ENCODE measurements at places on chromosomes 3 and 15.

GRCh38 chr3:138011722-138012121, 1.8 kb downstream of the CLDN18 start:
- DNase-seq: no peak

GRCh38 chr15:36738817-36739216, 159.4 kb downstream of the CDIN1 start:
- DNase-seq: no peak

DNA sequence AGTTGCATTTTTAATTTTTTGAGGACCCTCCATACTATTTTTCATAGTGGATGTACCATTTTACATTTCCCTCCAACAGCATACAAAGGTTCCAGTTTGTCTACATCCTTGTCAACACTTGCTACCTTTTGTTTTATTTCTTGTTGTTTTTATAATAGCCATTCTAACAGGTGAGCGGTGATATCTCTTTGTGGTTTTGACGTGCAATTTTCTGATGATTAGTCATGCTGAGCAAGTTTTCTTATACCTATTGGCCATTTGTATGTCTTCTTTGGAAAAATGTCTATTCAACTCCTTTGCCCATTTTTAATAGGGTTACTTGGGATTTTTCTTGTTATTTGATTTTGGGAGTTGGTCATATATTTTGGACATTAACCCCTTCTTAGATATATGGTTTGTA, 187.0 kb downstream of the CDIN1 start:
- DNase-seq: no peak

DNA sequence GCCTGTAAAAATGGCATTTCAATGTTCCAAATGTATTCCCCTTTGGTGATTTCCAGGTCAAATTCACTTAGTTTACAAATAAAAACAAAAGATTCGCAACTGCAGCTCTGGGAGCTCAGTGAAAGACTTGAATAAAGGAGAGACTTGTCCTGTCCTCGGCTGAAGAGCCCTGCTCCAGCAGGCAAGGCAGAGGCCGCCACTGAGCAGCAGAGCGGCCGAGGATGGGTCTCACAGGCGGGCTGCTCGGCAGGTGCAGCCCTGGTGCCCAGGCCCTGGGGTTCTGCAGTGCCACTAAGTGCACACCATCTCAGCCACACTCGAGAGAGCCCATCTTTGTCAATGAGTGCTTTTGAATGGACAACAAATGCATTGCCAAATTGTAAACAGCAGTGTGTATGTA, 856.2 kb downstream of the AGBL1 start:
- DNase-seq: no peak

DNA sequence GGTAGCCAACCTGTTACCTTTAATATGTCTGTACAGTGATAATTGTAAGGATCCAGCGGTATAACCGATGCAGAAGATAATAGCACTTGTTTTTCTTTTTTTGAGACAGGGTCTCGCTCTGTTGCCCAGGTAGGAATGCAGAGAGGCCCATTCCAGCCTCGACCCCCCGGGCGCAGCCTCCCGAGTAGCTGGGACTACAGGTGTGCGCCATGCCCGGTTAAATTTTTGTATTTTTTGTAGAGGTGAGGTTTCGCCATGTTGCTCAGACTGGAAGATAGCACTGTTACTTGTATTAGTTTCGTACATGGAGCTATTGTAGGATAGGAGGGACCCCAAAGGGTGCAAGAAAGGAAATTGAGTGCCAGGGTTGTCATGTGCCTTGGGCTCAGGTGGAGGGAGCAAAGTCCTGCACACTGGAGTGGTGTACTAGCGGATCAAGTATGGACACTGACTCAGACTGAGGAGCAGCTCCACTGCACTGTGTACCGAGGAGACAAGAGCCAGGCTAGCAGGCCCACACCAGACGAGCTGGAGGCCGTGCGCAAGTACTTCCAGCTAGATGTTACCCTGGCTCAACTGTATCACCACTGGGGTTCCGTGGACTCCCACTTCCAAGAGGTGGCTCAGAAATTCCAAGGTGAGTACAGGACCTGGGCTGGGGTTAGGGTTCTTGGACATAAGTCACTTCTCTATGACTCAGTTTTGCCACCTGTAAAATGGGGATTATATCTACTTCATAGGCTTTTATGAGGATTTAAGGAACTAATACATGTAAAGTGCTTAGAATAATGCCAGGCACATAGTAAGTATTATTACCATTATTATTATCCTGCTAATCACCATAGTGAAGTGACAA, 1.0 kb downstream of the OGG1 start:
- DNase-seq: no peak

DNA sequence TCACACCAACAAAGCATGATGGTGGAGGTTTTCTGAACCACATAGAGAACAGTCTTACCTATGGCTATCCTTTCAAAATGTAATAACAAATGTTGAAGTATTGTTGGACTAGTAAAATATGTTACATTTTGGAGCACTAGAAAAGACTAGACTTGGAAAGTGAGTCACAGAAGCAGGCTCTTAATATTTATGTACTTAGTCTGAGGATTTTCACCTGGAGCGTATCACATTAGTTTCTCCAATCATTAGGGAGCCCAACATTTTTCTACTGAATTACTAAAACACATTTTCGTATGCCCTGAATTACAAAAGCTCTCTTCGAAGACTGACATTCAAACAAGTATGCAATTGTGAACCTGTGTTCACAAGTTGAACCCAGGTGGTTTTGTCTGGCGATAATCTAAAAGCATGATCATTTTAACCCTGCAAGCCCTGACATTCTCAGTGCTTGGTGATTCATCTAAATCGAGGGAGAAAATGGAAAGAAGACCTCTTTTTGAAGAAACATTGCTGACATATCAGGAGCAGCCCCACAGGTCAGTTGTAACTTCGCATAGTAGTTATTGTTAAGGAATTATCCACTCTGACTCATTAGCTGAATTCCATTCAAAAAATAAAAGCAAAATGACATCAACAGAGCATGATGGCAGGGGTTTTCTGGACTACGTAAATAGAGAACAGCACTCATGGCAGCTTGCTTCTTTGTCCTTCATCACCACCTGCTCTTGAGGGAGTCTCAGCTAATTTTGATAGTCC, 679.8 kb upstream of the NECTIN3 start:
- DNase-seq: no peak

- DNase-seq: no peak
Observed at GRCh38 chr3:108494906-108495531, 15.4 kb downstream of the MYH15 start.

GRCh38 chr3:110667216-110667615, 404.4 kb upstream of the NECTIN3 start:
- DNase-seq: no peak

GRCh38 chr3:141394560-141394959, 26.3 kb downstream of the ZBTB38 start:
- DNase-seq: no peak

DNA sequence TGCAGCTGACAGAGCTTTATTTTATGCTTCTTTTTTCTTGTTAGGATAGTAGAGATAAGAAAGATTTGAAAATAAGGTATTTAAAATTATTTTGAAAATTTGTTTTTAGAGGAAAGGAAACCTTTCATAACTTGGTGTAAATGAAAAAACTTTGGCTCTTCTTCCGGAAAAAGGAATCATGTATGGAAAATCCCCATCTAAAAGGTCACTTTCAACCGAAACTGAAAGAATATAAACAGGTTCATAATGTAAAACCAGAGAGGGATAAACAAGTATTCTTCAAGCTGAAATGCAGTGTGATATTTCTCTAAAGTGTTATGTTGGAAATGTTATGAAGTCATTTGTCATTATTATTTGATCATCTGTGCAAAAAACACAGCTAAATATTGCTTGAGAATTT, 246.8 kb downstream of the NFKBIZ start:
- DNase-seq: no peak

GRCh38 chr15:90184119-90184785, 16.9 kb upstream of the SEMA4B start:
- no peak for DNase-seq

- no peak for DNase-seq
Observed at GRCh38 chr3:72245183-72245811, 460.3 kb upstream of the PROK2 start.

GRCh38 chr15:93656041-93656440, 567.0 kb upstream of the RGMA start:
- no peak for DNase-seq

DNA sequence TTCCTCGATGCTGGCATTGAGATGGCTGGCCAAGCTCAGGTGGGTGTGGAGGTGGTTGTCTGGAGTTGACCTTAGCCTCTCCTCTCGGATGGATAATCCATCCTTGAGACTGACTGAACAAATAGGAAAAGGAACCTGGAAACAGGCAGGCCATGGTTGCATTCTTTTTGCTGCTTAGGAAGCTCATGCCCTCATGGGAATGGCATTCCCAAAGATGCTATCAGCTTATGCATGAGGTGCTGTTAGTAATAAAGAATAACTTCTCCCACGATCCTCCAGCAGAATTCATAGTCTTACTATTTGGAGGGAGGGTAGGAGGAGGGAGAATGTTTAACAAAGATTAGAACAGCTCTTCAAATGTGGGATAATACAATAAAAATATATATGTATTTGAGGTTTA, 303.0 kb upstream of the TPM1 start:
- no peak for DNase-seq

- no peak for DNase-seq
Observed at GRCh38 chr3:77373619-77374018, 333.7 kb downstream of the ROBO2 start.

- no peak for DNase-seq
Observed at GRCh38 chr15:75368689-75369239, 357 bp upstream of the MAN2C1 start.

GRCh38 chr3:184873141-184873540, 61.2 kb downstream of the VPS8 start:
- no peak for DNase-seq

DNA sequence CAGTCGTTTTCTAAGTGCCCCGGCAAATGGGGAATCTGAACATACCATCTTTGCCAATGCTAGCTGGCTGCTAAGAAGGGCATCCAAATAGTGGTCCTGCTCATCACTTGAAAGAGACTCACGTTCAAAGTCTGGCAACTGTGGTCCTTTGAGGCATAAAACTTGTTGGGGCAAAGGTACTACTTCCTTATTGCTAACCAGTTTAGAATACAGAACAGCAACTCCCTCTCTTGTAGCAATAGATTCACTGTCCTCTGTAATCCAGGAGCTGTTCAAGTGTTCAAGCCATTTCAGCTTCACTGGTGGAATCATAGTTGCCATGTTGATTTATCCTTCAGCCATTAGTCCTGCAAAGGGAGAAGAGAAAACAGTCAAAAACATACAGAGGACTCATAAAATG, 58.4 kb downstream of the HERC1 start:
- no peak for DNase-seq

- DNase-seq: no peak
Observed at GRCh38 chr3:33153782-33154181, 40.0 kb downstream of the CRTAP start.

DNA sequence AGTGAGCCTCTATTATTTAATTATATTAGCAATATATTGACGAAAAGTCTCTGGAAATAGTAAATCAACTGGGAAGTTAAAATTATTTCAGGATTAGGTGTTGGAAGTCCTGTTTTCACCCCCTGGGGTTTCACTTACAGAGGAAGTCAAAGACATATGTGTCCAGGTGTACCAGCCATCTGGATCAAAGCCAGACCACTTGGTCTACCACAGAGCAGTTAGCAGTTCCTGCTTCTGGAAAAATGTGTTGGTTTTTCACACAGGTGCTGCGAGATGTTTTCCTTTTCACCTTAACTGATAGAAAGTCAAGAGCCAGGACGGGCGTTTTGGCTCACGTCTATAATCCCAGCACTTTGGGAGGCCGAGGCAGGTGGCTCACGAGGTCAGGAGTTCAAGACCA, 13.1 kb downstream of the MME start:
- DNase-seq: no peak

- no peak for DNase-seq
Observed at GRCh38 chr15:88174571-88174970, 82.0 kb downstream of the NTRK3 start.

- no peak for DNase-seq
Observed at GRCh38 chr3:136162322-136162721, 33.8 kb downstream of the MSL2 start.

DNA sequence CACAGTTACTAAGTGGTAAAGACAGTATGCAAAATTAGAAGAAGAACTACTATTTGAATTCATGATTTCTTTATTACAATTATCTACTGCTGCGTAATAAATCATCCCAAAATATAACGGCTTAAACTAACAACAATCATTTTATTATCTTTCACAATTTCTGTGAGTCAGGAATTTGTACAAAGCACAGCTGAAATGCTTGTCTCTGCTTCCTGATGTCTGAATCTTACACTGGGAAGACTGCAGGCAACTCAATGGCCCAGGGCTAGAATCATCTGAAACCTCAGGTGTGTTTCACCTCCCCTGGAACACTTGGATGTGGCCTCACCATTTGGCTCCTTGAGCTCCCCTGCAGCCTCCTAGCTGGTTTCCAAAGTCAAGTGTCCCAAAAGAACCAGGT, 145.1 kb downstream of the MAGI1 start:
- no peak for DNase-seq

GRCh38 chr3:177551431-177551836, 354.2 kb upstream of the TBL1XR1 start:
- no peak for DNase-seq

GRCh38 chr15:68369931-68370767, 61.8 kb downstream of the ITGA11 start:
- DNase-seq: no peak

DNA sequence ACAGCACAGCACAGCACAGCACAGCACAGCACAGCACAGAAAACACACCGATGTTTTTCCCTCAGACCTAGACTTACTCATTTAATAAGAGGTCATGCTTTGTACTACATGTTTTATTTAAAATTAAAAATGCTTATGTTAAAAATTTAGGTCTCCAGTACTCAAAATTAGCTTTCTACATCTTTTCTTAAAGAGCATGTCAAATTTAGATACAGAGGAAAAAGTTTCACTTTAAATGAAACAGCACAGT, 78.7 kb downstream of the CHAC1 start:
- DNase-seq: no peak

DNA sequence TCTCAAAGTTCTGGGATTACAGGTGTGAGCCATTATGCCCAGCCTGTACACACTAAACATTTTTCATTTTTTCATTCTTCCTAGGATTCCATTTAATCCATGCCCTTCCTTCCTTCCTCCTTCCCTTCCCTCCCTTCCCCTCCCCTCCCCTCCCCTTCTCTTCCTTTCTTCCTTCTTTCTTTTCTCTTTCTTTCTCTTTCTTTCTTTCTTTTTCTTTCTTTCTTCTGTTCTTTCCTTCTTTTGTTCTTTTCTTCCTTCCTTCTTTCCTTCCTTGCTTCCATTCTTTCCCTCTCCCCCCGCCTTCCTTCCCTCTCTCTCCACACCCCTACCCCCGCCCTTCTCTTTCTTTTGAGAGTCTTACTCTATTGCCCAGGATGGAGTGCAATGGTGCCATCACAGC, 40.9 kb upstream of the ATP13A3 start:
- DNase-seq: no peak

- DNase-seq: no peak
Observed at GRCh38 chr15:28901587-28901980, 15.8 kb downstream of the APBA2 start.

DNA sequence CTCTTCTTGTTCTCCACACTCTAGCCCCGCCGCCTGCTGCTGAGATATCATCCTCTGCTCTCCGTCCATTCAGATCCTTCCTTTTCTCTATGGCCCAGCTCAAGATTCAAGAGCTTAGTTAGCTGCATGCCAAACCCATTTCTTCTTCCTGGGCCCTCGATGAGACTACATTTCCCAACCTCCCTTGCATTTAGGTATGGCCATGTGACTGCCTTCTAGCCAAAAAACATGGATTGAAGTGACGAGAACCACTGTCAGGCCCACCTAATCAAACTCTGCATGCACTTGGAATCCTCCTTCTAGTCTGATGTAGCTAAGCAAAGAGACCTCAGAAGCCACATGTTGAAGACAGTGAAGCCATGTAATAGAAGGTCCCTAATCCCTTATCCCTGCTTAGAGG, 308.2 kb downstream of the VPS13C start:
- DNase-seq: no peak

- no peak for DNase-seq
Observed at GRCh38 chr3:31011380-31011779, 116.9 kb upstream of the GADL1 start.
